ENCODE measurements at places on chromosomes 2 and 18.

- no peak for DNase-seq
Observed at GRCh38 chr2:142495141-142495540, 364.3 kb upstream of the LRP1B start.

- DNase-seq: peak; percentile 1
Observed at GRCh38 chr2:106085181-106085940, 108.7 kb downstream of the UXS1 start.

- DNase-seq: no peak
Observed at GRCh38 chr2:229519655-229520430, 194.5 kb downstream of the DNER start.

DNA sequence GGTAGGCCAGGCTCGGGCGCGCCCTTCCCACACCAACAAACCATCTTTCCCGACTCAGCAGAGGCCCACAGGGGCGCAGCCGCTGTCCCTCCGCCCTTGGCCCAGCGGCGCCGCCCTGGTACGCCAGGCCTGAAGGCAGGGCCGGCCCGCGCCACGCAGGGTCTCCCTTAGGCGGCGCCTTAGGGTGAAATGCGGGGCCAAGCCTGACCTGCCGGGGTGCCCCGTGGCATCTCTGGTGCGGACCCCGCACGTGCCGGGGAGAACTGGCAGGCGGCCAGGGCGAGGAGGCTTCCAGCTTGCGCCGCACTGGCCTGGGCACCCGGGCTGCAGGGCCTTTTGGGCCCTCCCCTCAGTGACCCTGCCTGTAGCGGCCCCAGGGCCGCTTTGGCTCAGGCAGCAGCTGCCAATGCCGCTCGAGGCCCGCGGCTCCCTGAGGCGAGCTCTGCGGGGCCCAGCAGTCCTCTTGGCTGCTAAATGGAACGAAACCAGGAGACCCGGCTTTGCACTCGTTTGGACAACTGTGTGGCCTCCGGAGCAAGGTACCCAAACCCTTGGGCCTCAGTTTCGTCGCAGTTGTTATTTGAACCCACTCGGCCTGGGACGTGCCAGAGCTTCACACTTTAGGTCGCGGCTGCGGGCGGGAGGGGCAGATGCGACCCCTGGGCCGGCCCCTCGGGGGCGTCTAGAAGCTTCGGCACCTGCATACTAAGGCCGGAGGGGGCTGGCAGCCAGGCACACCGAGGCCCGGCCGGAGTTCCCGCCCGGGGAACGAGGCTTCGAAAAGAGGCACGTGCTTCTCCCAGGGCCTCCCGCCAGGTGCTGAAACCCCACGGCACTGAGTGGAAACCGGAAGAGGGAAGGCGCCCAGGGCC, 8.5 kb downstream of the OTX1 start:
- no peak for DNase-seq

DNA sequence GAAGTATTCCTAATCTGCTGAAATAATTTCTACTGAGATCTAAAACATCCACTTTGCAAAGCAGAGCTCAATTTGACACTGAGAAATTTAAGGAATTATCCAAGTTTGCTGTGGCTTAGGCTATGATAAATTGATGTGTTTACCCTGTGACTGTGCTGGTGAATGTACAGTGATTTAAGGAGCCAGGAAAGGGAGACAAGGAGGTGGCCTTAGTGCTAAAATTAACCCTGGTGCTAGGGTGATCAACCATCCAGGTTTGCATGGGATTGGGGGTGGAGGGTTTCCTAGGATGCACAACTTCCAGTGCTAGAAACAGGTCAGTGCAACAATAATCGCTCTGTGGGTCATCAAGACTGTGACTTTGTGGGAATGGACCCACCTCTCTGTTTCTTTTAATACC, 307.5 kb upstream of the SPRED2 start:
- no peak for DNase-seq

GRCh38 chr2:136021406-136021805, 36.0 kb upstream of the DARS1 start:
- DNase-seq: no peak

DNA sequence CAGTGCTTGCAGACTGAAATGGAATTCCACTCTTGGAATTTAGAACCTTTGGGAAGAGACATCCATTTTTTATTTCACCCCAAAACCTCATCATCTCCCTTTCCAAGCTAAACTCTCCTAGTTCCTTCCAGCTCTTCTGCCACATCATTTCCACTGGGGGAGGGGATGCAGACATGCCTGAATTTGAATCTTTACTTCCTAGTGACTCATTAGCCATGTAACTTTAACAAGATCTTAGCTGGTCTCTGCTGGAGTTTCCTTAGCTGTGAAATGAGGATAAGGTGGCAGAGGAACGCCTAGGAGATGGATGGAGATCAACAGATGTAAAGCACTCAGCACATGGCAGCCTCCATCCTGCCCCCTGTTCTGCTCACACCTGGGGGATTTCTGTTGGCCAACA, 266.8 kb downstream of the EN1 start:
- DNase-seq: no peak

- DNase-seq: no peak
Observed at GRCh38 chr18:50805732-50806131, 14.1 kb downstream of the MRO start.
